ENCODE measurements at places on chromosomes 12 and 14. TPM values are rescaled to one million over a fixed set of nuclear protein-coding genes. Genes with fewer than 3 reads are reported as not detected.
A peak's percentile ranks its signal among the peaks of the same experiment; 100 is the strongest.

Gene IL22
- 0.61 TPM for total RNA-seq

- no peaks in the 10 kb centered on the region for H3K27me3 ChIP-seq
- peak; percentile 57 for DNase-seq
- peaks cover 44% of the 10 kb centered on the region for H3K4me1 ChIP-seq
- peak overlapping the region; percentile 83 for H3K4me3 ChIP-seq
Observed at GRCh38 chr12:123713823-123714585, 1.9 kb downstream of the ATP6V0A2 start.

DNA sequence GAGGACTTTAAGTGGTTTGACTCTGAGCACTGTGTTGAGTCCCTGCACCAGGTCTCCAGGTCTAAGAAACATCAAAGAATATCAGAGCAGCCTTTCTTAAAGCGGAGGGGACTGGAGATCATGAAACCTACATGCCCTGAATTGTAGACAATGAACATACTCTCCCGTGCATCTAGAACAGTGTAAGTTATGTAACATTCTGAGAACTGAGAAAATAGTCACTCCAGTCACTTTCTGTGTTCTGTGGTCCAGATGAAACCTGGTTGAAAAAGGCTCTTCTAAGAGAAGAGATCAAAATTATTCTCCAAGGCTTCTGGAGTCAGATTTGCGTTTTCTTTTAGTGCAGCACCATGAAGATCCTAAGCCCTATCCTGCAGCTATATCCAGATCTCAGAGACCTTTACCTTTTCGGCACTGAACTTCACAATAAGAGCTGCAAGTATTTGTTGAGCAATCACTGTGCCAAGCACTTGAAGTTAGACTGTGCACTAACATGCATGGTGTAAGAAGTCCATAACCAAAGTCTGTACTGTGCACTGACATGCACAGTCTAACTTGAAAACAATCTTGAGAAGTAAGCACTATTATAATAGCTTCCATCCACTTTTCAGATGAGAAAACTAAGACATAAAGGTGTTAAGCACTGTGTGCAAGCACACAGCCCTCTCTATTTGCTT lies 65.6 kb upstream of the TMEM263 start:
- no peaks in the 10 kb centered on the region for H3K27me3 ChIP-seq
- H3K36me3 ChIP-seq, result peaks cover 10% of the 10 kb centered on the region
- no peak overlapping the region for H3K4me3 ChIP-seq

DNA sequence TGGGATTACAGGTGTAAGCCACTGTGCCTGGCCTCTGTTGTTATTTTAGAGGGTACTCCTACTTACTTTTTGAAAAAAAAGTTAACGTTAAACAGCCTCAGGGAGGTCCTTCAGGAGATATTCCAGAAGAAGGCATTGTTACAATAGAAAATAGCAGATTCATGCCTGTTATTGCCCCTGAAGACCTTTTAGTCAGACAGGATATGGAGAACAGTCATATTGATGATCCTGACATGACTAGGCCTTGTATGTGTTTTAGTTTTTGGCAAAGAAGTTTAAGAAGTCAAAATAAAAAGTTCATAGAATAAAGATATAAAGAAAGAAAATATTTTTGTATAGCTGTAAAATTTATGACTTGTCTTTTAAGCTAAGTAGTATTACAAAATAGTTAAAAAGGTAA lies 45.3 kb downstream of the WASHC3 start:
- no peak overlapping the region for H3K27ac ChIP-seq
- no peaks in the 10 kb centered on the region for H3K4me1 ChIP-seq
- H3K36me3 ChIP-seq, result peaks cover 15% of the 10 kb centered on the region
- DNase-seq, result no peak
- H3K4me3 ChIP-seq, result no peak overlapping the region

DNA sequence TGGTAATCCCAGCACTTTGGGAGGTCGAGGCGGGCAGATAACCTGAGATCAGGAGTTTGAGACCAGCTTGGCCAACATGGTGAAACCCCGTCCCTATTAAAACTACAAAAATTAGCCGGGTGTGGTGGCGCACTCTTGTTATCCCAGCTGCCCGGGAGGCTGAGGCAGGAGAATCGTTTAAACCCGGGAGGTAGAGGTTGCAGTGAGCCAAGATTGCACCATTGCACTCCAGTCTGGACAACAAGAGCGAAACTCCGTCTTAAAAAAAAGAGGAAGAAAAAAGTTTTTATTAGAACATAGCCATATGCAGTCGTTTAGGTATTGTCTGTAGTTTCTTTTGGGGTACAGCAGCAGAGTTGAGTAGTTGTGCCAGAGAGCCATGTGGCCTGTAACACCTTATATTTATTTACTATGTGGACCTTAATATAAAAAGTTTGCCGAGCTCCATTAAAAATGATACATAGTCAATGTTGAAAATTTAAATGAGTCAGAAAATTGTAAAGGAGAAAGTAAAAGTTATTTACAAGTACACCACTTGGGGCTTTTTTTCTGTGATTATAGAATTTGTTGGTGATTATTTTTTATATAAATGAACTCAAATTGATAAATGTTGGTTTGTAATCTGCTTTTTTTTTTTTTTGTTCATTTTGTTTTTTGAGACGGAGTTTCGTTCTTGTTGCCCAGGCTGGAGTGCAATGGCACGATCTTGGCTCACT lies 2.2 kb downstream of the ADIPOR2 start:
- H3K27me3 ChIP-seq, result no peaks in the 10 kb centered on the region
- H3K4me3 ChIP-seq, result no peak overlapping the region
- peaks cover 21% of the 10 kb centered on the region for H3K36me3 ChIP-seq
- peaks cover 59% of the 10 kb centered on the region for H3K4me1 ChIP-seq
- H3K27ac ChIP-seq, result no peak overlapping the region

- H3K4me1 ChIP-seq, result no peaks in the 10 kb centered on the region
- H3K27ac ChIP-seq, result no peak overlapping the region
- no peaks in the 10 kb centered on the region for H3K36me3 ChIP-seq
- H3K27me3 ChIP-seq, result peaks cover 18% of the 10 kb centered on the region
Observed at GRCh38 chr14:49427117-49427516, 159.1 kb downstream of the RPS29 start.

GRCh38 chr12:58296863-58297262 lies 355.5 kb downstream of the ATP23 start:
- H3K36me3 ChIP-seq, result no peaks in the 10 kb centered on the region
- H3K27me3 ChIP-seq, result no peaks in the 10 kb centered on the region
- DNase-seq, result no peak
- H3K4me3 ChIP-seq, result no peak overlapping the region

DNA sequence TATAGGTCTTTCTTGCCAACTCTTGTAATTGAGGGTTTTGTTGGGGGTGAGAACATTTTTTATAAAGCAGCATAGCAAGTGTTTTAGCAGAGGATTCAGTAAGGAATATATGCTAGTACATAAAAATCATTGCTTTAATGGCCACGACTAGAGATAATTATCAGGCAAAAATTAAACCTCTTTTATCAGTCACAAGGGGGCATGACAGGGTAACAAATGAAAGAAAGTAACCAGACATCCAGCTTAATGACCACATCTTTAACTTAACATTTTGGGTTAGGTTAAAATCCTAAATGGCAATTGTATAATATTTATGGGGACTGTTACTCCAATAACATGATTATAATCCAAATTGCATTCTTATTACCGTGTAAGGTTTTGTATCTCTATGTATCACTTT lies 119.6 kb downstream of the LRRIQ1 start:
- no peaks in the 10 kb centered on the region for H3K4me1 ChIP-seq
- no peak for DNase-seq
- H3K36me3 ChIP-seq, result no peaks in the 10 kb centered on the region

DNA sequence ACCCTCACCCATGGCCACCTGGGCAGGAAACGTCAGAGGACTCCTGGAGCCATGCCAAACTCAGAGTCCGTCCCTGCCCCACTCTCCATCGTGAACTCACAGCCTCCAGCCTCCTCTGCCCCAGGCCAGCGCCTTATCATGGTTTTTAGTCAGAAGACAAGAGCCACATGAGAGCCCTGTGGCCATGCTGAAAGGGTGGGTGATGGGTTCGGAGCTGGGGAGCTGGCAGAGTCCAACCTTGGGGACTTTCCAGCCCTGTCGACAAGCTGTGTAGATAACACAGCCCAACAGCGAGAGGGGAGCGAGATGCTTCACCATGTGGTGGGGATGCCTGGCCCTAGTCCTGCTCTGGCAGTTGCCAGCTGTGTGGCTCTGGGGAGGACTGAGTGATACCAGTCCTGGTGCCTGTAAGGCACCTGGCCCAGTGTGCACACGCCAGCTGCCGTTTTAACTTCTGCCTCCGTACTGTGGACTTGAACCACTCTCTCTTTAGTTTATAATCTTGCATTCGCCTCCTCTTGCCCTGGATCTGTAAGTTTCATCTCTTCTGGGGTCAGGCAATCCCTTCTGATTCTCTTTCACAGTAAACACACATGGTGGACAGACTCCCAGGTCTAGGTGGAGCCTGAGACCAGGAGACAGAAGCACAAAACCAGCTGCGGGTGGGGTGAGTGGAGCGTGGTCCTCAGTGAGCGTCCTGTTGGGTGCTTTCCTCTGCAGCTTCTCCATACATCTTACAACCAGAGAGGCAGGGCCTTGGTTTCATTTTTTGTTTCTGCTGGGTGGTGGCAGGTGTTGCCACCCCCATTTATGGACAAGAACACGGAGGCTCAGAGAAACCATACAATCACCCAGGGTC lies 55.3 kb downstream of the RIN3 start:
- peak; percentile 68 for DNase-seq
- H3K4me3 ChIP-seq, result peak overlapping the region; percentile 59
- peak overlapping the region; percentile 98 for H3K27ac ChIP-seq
- peaks cover 62% of the 10 kb centered on the region for H3K36me3 ChIP-seq

Gene ZC2HC1C
- total RNA-seq, result 2.8 TPM

- no peak overlapping the region for H3K4me3 ChIP-seq
- no peaks in the 10 kb centered on the region for H3K27me3 ChIP-seq
- H3K4me1 ChIP-seq, result peaks cover 38% of the 10 kb centered on the region
- no peak overlapping the region for H3K27ac ChIP-seq
Observed at GRCh38 chr12:31737763-31738162, 8.9 kb upstream of the AMN1 start.

DNA sequence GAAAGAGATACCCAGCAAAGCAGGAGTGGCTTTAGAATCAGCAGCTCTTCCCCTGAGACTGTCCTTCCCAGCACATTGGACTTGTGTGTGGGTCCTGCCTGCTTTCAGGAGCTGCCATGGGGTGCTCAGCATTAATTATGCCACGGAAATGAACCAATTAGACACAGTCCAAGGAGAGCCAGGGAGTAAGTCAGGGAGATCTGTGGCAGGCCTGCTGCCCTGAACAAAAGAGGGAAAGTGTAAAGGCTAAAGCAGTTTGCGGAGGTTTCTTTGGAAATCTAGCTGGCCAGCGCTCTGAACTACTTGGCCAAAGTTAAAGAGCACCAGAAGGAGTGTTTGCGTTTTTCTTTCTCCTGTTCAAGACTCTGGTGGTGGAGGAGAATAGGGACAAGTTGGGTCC lies 65.7 kb upstream of the SRSF5 start:
- peaks cover 28% of the 10 kb centered on the region for H3K36me3 ChIP-seq
- H3K27ac ChIP-seq, result peak overlapping the region; percentile 61
- peaks cover 85% of the 10 kb centered on the region for H3K4me1 ChIP-seq
- no peak for DNase-seq
- H3K4me3 ChIP-seq, result no peak overlapping the region

- H3K4me3 ChIP-seq, result no peak overlapping the region
- peaks cover 2% of the 10 kb centered on the region for H3K36me3 ChIP-seq
- no peaks in the 10 kb centered on the region for H3K27me3 ChIP-seq
Observed at GRCh38 chr12:82996168-82996812, 309.6 kb downstream of the TMTC2 start.

Gene JAG2
- 3.2 TPM for total RNA-seq

- no peak overlapping the region for H3K4me3 ChIP-seq
- no peaks in the 10 kb centered on the region for H3K27me3 ChIP-seq
- no peak overlapping the region for H3K27ac ChIP-seq
- no peak for DNase-seq
- no peaks in the 10 kb centered on the region for H3K4me1 ChIP-seq
Observed at GRCh38 chr12:29224572-29224971, 75.5 kb downstream of the FAR2 start.

Gene DCAF5
- total RNA-seq, result 45.4 TPM

Gene SMIM41
- total RNA-seq, result not detected

DNA sequence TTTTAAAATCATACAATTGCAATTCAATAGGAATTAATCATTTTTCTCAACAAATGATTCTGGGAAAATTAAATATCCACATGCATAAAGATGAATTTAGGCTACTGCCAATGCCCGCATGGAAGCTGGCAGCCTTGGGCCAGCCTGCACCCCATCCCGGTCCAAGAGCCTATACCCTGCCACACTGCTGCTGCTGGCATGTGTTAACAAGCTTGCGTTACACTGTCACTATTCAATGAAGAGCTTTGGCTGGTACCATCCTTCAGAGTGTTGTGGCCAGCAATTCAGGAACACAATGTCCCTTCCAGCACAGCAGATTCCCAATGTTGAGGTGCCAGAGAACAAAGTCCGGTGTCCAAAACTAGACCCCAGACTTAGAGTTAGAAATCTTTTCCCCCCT lies 13.6 kb upstream of the TAS2R14 start:
- H3K27ac ChIP-seq, result no peak overlapping the region
- no peaks in the 10 kb centered on the region for H3K27me3 ChIP-seq
- DNase-seq, result no peak
- H3K36me3 ChIP-seq, result peaks cover 47% of the 10 kb centered on the region
- H3K4me3 ChIP-seq, result no peak overlapping the region
- peaks cover 25% of the 10 kb centered on the region for H3K4me1 ChIP-seq

DNA sequence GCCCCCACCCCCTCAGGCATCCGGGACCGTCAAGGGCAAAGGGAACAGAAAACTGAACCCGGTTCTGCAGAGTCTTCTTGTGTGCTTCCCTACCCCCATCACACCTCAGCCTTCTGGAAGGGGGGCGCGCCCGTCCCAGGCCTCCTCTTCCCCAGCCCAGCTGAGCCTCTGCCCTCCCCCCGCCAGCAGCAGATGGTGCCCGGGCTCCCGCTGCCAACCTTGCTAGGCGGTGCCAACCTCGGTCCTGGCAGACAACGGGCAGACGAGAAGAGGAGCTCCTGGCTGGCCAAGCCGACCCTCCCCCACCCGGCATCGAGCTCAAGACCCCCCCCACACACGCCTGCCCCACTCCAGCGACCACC lies 8.7 kb downstream of the STAC3 start:
- no peaks in the 10 kb centered on the region for H3K36me3 ChIP-seq
- H3K27me3 ChIP-seq, result peaks cover 40% of the 10 kb centered on the region
- peaks cover 41% of the 10 kb centered on the region for H3K4me1 ChIP-seq
- H3K4me3 ChIP-seq, result no peak overlapping the region
- H3K27ac ChIP-seq, result no peak overlapping the region
- DNase-seq, result no peak

GRCh38 chr12:100926669-100927248 lies 132.2 kb downstream of the ANO4 start:
- no peaks in the 10 kb centered on the region for H3K36me3 ChIP-seq
- no peak overlapping the region for H3K4me3 ChIP-seq
- no peaks in the 10 kb centered on the region for H3K27me3 ChIP-seq
- no peak overlapping the region for H3K27ac ChIP-seq
